ENCODE measurements at places on chromosomes 3 and 15.

- DNase-seq = no peak
Measured at GRCh38 chr3:123803521-123803920, 80.6 kb downstream of the MYLK start.

DNA sequence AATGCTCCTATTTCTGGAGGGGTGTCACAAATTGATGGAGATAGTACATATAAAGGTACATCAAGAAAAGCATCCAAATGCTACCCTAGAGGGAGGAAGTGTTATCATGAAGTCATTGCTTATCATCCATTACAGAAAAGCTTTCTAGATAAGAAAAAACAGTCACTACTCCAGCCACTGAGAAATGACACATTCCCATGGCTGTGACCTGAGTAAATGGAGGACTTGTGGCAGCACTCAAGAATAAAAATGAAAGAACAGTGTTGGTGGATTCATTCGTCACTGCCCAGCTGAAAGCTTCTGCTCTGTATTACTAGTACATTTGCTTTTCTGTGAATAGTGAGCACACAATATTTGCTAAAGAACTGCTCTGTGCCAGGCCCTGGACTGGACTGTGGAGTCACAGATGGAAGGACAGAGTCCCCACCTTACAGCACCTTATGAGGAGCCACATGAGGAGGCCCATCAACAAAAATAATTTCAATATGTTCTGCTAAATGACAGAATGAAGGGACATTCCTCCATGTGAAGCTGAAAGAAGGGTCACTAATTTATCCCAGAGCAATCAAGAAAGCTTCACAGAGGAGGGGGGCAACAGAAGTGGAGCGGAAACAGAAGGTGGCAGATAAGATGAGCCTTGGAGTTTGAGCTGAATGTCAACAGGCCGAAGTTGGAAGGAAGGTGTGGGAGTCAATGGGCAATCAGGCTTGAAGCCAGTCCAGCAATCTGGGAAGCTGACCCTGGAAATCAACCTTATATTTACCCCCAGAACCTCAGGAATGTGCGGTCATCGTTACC is 343.5 kb upstream of the TRIM42 start:
- no peak for DNase-seq

DNA sequence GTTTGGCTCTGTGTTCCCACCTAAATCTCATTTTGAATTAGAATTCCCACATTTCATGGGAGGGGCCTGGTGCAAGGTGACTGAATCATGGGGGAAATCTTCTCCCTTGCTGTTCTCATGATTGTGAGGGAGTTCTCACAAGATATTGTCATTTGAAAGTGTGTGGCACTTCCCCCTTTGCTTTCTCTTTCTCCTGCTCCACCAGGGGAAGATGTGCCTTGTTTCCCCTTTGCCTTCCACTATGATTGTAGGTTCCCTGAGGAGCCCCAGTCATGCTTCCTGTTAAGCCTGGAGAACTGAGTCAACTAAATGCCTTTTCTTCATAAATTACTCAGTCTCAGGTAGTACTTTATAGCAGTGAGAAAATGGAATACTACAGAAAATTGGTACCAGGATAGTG is 157.2 kb upstream of the TPRG1 start:
- DNase-seq = no peak

- DNase-seq = no peak
Measured at GRCh38 chr3:70543493-70543892, 231.1 kb upstream of the MDFIC2 start.

DNA sequence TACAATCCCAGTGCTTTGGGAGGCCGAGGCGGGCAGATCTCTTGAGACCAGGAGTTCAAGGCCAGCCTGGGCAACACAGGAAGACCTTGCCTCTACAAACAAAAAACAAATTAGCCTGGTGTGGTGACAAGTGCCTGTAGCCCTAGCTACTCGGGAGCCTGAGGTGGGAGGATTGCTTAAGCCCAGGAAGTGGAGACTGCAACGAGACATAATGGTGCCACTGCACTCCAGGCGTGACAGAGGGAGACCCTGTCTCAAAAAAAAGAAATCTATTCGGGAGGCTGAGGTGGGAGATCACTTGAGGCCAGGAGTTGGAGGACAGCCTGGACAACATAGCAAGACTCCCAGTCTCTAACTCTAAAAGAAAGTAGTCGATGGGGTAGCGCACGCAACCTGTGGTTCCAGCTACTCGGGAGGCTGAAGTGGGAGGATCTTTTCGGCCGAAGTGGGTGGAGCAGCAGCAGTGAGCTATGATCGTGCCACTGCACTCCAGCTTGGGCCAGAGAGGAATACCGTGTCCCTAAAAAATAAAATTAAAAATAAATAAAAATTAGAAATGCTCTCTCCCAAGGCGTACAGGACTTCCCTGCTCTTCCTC is 775 bp downstream of the C3orf33 start:
- no peak for DNase-seq

- DNase-seq = no peak
Measured at GRCh38 chr3:82293867-82294266, 532.4 kb upstream of the GBE1 start.

- DNase-seq = no peak
Measured at GRCh38 chr15:26854435-26854834, 12.4 kb upstream of the GABRA5 start.

- DNase-seq = no peak
Measured at GRCh38 chr3:69500604-69501003, 114.7 kb upstream of the FRMD4B start.

GRCh38 chr3:108998436-108998835 is 44.8 kb upstream of the GUCA1C start:
- no peak for DNase-seq
